Activated naive CD4-positive, alpha-beta T cell (primary cell): ENCODE measurements at places on chromosomes 7 and 10.
A peak's percentile ranks its signal among the peaks of the same experiment; 100 is the strongest.

GRCh38 chr10:129521161-129522025 is 54.4 kb downstream of the MGMT start:
- no peak for DNase-seq

DNA sequence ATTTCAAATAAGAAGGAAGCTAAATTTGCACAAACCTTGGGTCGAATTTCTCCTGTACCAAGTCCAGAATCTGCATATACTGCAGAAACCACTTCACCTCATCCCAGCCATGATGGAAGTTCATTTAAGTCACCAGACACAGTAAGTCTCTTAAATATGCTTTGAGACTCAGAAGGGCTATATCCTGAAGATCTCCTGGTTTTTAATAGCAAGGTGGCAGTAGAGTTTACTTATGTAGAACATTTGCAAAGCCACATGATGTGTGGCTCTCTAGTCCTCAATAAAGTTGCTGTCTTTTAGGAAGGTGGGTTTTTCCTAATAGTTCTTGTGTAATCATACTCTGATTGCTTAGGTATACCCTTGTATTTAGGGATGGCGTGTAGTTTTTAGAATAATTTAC is 8.7 kb downstream of the DBF4 start:
- DNase-seq = no peak

DNA sequence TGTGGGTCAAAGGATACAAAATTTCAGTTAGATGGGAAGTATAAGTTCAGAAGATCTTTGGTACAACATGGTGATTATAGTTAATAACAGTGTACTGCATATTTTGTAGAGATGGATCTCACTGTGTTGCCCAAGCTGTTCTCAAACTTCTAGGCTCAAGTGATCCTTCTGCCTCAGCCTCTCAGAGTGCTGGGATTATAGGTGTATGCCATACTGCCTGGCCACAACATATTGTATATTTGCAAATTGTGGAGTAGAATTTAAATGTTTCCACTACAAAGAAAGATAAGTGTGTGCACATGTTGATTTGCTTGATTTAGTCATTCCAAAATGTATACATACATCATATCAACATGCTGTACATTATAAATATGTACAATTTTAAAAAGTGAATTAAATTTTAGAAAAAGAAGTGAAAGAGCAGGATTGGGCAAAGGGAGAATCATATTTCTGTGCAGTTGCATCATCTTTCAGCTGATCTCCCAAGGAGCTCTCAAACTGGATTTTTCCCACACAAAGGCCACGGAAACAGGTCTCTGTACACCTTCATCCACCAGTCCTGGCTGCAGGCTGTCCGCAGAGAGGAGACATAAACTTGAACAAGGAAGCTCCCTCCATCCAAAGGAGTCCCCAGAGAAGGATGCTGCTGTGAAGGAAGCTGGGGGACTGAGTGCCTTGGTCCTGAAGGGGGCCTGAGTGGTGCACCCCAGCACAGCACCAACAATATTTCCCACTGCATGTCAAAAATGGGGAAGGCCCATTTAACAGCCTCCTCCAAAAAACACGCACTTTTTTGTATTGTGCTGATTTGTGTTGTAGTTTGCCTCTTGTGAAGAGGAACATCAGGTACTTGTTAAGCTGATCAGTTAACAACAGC is 217.1 kb upstream of the GHITM start:
- no peak for DNase-seq

DNA sequence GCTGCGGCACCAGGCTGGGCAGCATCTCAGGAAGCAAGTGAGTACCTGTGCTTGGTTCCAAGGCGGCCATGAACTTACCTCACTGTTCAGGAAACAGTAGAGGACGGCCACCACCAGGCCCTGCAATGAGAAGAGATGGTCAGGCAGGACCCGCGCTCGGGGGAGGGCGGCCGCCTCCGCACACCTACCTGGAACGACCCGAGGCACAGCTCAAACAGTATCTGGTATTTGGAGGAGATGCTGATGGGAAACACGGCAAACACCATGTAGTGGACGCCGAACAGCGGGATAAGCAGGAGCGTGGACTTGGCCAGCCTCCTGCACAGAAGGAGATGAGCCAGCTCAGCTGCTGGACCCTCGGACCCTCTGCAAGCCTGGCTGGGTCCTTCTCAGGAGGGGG is 112.9 kb downstream of the VIPR2 start:
- DNase-seq = no peak

GRCh38 chr7:53111031-53111430 is 75.6 kb downstream of the POM121L12 start:
- DNase-seq = no peak

- DNase-seq = no peak
These were observed 115.4 kb downstream of the TEX36 start for GRCh38 chr10:125567529-125567928.

DNA sequence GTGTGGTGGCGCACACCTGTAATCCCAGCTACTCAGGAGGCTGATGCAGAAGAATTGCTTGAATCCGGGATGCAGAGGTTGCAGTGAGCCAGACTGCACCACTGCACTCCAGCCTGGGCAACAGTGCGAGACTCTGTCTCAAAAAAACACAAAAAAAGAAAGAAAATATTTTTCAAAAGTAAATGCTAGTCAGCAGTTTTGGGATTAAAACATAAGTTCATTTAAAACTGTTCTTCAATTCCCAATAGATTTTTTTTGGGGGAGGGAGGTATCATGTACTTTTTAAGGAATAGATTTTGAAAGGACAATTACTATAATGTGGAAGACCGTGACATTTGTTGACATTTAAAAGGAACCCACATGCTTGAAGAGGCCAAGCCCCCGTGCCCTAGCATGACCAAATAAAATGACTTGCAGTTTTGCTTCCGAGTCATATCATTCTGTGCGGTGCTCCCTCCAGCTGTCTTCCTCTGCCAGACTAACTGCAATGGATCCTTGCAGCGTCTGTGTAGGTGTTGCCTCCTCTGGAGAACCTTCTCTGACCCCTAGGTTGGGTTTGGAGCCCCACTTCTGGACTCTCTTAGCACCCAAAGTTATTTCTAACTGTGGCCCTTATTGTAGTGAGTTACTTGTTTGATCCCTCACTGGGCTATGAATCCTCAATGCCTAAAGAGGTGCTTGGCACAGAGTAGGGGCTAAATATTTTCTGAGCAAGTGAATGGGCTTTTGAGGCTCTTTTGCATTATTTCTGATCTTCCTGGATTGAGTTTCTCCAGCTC is 17.4 kb upstream of the HPS1 start:
- DNase-seq = no peak

DNA sequence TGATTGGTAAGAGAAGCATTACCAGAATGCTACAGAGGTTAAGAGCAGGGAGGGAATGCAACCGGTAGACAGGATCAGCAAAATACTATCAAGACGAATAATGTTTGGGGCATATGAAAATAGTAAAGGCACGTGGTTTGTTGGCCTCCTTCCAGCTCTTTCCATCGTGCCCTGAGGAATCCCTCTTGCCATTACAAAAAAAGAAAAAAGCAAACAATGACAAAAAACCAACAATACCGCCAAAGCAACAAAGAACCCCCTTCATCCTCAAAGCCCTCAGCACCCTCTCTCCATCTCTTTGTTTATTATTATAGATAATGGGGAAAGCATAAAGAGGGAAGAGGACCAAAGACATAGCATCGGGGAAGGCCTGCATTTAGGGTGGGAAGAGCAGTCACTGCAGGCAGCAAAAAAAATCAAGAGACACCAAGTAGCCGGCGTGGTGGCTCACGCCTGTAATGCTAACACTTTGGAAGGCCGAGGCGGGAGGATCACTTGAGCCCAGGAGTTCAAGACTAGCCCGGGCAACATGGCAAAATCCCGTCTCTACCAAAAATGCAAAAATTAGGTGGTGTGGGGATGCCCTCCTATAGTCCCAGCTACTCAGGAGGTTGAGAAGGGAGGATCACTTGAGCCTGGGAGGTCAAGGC is 78.0 kb downstream of the HIP1 start:
- no peak for DNase-seq

- no peak for DNase-seq
These were observed 565.7 kb downstream of the TCERG1L start for GRCh38 chr10:130745821-130746220.

DNA sequence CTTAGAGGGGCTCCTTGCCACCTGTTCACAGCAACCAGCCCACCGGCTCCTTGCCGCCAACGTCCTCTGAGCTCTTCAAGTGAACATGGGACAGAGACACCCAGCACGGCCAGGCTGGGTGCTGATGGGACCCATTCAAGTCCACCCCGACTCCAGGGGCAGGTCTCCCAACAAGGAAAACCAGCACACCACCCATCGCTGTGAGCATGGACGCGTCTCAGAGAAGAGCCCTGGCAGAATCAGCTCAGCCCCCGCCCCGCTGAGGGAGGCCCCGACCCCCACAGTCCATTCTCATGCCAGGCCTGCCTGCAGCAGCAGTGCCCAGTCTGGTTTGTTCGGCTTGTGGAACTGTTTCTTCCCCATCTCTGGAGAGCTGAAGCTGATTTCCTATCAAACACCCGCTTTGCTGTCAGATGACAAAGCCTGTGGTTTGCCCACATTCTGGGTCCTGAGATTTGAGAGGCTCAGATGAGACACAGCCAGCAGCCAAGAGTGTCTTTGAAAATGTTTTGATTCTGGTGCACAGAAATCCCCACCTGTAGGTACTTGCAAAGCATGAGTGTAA is 216.6 kb downstream of the ZMYND11 start:
- no peak for DNase-seq

DNA sequence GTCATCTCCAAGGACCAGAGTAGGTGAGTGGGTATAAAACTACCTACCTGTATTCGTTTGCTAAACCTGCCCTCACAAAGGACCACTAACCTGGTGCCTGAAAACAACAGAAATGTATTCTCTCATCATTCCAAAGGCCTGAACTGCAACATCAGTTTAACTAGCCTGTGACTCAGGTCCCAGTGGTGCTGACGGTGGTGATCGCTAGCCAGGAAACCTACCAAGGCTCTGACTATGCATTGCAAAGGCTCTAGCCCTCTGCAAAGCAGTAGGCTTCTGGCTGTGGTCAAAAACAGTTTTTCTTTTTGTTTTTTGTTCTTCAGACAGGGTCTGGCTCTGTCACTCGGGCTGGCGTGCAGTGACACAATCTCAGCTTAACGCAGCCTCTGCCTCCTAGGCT is 107.5 kb downstream of the NPTX2 start:
- no peak for DNase-seq

GRCh38 chr7:132941905-132942304 is 140.0 kb downstream of the CHCHD3 start:
- no peak for DNase-seq

- DNase-seq = no peak
These were observed 780.1 kb downstream of the PHTF2 start for GRCh38 chr7:78578686-78579085.

- DNase-seq = no peak
These were observed 187.1 kb downstream of the KIF20B start for GRCh38 chr10:89888321-89889070.

GRCh38 chr10:114397651-114398145 is 6.6 kb downstream of the AFAP1L2 start:
- no peak for DNase-seq

GRCh38 chr7:134454277-134454676 is 4.6 kb downstream of the AKR1B1 start:
- DNase-seq = no peak

- no peak for DNase-seq
These were observed 10.9 kb upstream of the LGI1 start for GRCh38 chr10:93746844-93747284.

DNA sequence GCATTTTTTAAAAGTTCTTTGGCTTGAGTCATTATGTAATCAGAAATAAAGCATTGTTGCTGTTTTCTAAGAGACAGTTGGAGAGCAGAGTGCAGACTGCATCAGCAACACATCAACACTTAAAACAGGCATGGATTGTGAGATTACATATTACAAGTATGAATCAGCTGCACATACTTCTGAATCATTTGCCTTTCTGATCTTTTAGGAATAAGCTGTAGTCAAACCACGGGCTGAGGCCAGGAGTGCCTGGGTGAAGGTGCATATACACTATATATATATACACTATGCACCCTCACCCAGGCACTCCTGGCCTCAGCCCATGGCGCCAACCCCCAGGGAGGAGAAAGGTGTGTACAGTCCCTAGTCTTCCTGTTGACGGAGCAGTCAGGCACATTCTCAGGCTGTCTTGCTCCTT is 52.4 kb upstream of the DLX6 start:
- DNase-seq = no peak

DNA sequence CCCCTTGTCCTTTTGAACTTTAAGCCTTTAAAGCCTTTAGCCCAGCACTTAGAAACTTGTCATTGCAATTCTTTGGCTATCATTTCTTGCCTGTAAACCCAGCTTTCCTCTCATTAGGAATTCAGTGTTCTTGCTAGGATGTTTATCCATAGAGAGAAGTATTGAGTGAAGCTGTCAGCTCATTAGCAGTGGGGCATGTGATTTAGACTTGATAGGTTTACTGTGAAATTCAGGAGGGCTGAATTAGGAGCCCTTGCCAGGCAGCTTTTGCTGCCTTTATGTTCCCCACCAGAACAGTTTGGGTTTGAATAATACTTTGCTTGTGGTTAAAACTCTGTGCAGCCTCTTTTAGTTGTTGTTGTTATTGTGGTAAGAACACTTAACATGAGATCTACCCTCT is 39.5 kb downstream of the LHFPL3 start:
- no peak for DNase-seq

DNA sequence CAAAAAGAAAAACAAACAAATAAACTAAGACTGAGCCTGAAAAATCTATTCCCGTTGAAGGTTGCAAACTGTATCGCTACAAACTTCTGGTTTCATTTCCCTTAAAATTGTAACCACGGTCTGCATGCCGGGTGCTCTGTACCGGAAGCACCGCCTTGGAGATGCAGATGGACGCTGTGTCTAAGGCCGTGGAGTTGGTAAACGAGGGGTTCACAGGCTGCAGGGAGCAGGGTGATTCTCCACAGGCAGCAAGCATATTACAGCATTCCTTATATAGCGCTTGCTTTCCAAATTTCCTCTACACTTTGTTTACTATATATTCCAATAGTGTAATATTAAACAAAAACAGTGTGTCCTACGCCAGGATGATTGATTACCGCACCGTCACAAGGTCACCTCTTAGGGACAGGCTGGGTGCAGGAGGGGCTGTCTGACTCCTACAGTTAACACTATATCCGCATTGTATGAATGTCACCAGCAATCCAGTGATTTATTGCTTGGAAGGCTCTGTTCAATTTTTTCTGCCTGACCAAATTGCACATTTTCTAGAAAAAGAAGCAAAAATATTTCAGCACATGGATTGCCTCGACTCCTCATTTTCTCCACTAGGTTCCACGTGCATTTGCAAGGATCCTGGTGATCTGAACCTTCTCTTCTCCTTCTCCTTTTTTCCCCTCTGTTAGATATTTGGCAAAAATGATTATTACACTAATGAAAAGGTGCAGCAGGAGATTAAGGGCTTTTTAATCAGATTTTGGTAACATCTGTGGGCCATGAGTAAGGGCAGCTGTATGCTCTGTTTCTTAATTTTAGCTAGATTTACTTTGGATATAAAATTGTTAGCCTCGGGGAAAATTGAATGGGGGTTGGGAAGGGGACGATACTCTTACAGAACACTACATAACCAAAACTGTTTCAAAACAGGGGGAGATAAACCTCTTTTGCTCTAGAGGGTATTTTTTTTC is 325.8 kb upstream of the MGMT start:
- DNase-seq = no peak

- peak; percentile 12 for DNase-seq
These were observed 40.5 kb upstream of the SLF2 start for GRCh38 chr10:100872034-100872791.
